ENCODE measurements at places on chromosomes 13 and 19.

DNA sequence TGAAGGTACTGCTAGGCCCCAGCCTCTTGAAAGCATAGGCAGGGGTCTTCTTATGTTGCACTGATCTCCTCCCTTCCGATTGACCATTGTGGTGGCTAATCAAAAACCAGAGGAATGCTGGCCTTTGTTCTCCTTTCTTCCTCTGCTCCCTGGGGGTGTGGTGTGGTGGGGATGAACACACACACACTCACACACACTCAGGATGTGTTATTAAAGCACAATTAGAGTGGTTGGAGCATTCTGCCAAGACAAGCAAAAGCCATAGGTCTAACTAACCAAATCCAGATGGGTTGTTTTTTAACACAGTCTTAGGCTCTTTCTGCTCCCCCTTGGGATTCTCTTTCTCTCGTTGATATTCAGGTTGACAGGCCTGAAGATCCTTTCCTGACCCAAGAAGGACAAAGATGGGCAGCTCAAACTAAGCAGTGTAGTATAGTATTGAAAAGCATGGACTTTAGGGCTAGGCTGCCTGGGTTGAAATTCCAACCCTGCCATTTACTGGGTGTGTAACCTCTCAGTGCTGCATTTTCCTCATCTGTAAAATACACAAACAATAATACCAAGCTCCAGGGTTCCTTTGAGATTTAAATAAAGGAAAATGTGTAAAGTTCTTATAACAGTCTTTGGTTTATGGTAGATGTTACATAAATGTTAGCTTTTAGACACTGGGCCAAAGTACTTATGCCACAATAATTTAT, 25.5 kb upstream of the DGKH start:
- DNase-seq, result no peak

DNA sequence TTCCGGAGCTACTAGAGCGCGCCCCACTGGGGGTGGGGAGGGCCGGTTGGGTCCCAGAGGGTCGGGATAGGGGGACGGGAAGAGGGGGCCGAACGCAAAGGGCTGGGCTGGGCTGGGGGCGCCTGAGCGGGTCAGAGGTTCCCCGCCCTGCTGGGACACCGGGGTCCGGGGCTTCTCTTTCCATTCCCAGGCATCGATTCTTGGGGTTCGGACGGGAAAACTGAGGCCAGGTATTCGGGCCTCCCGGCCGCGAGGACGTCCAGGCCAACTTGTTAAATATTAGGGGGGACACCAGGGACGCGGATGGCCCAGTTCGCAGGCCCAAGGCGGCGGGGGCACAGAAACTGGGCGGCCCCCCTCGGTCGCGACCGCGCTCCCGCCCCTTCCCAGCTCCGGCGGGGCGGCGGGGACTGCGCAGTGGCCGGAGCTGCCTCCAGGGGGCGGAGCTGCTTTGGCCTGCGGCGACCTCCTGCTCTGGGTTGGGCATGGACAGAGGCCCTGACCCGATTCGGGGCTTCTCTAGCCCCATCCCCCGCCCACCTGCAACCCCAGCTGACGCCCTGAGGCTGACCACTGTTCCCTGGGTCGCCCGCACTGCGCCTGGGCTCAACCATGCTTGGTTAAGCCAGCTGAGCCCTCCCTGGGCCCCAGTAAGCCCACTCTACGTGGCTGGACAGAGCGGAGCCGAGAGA, 1.2 kb upstream of the KLF16 start:
- DNase-seq, result peak; percentile 36

GRCh38 chr19:31445406-31445805, 96.2 kb upstream of the TSHZ3 start:
- DNase-seq, result no peak

DNA sequence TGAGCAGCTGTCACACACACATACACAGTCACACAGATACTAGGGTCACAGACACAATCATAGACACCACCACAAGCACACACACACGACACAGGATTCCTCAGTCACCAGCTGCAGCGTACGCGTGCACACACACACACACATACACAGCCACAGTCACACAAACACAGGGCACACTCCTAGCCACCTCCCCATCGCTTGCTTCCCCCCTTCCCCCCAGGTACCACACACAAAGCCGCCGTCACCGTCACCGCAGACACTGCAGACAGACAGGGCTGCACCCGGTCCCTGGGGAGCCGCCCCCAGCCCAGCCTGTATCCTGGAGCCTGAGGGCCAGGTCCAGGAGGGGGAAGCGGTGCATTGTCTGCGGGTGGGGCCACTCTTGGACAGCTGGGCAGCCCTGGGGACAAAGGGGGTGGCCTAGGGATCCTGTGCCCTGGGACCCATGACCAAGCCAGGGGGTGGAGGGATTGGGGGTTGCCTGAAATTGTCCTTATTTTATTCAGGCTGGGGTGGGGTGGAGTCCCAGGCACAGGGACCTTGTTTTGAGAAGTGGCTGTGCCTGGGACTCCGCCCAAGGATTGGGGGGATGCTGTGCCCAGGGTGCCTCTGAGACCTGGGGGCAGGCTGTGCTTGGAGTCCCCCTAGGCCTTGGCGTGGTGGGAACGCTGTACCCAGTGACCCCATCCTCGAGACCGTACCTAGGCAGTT, 957 bp downstream of the NUMBL start:
- no peak for DNase-seq
